Osteocyte (in vitro differentiated cells): ENCODE measurements at places on chromosomes 2 and 18. TPM values are rescaled to one million over a fixed set of nuclear protein-coding genes. Genes with fewer than 3 reads are reported as not detected.

DNA sequence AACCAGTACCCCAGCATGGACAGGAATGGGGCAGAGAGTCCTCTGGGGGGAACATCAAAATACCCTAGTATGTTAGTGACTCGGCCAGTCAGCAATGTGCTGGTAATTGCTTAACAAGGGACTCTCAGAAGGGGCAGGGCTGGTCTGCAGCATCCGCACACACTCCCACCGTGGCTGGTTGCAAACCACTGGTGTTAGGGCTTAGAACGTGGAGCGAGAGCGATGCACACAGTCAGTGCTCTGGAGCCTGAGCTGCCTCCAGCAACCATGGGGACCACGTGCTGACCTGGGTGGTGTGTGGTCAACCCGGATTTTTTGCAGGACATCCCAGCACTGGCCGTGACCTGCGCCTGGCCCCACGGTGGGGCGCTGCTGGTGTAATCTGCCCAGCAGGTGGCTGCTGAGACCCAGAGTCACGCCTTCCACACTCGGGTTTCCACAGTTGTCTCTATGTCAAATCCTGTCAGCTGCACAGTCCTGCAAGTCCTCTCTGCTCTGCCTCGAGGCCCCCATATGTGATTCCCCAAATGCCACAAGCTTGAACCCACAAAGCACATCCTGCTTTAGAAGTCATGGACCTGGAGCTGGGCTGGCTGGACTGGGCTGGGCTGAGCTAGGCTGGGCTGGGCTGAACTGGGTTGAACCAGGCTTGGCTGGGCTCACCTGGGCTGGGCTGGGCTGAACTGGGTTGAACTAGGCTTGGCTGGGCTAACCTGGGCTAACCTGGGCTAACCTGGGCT, 50.6 kb upstream of the GPC1 start:
- no peak for DNase-seq

DNA sequence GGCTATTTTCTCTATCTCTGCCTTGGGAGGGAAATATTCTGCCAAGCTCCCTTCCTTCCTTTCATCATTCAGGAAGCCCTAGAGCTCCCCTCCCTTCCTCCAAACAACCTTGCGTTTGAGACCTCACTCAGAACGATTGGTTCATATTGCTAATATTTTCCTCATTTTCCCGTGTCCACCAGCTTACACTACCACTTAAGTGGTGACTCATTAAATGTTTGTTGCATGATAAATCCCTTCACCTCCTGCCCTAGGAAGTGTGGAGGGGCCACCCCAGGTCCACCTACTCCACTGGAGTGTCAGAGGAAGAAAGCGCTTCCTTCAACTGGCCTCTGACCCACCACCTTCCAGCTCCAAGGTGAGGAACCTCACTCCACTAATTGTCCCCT, 2.3 kb upstream of the LPIN2 start:
- no peak for DNase-seq

DNA sequence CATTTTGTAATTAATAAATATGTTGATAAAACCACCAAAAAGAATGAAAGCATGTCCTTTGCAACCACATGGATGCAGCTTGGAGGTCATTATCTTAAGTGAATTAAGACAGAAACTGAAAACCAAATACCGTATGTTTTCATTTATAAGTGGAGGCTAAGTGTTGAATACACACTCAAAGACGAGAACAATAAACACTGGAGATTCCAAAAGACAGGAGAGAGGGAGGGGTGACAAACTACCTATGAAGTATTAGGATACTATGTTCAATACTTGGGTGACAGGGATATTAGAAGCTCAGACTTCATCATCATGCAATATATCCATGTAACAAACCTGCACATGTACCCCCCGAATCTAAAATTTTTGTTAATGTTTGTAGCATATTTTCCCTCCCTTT, 7.0 kb downstream of the ERLEC1 start:
- no peak for DNase-seq

- DNase-seq = no peak
These were observed 154.3 kb downstream of the NRP2 start for GRCh38 chr2:205836477-205837221.

DNA sequence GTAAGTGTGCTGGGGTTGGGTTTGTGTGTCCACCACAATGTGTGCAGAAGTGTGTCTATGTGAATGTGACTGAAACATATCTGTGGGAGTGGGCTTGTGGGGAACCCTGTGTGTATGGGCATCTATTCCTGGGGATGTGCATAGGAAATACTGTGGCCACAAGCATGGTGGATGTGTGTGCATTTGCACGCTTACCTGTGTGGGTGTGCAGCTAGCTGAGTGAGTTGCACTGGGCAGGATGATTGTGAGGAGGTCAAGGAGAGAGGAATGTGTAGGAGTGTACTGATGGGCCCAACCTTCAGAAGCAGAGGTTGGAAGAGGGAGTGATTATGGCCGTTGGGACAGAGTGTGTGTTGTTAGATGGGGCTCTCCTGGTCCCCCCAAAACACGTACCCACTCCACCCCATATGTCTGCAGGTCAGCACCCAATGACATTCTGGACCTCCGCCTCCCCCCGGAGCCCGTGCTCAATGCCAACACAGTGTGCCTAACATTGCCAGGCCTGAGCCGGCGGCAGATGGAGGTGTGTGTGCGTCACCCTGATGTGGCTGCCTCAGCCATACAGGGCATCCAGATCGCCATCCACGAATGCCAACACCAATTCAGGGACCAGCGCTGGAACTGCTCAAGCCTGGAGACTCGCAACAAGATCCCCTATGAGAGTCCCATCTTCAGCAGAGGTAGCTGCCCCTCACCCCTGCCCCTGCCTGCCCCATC, 1.2 kb downstream of the WNT10A start:
- no peak for DNase-seq

DNA sequence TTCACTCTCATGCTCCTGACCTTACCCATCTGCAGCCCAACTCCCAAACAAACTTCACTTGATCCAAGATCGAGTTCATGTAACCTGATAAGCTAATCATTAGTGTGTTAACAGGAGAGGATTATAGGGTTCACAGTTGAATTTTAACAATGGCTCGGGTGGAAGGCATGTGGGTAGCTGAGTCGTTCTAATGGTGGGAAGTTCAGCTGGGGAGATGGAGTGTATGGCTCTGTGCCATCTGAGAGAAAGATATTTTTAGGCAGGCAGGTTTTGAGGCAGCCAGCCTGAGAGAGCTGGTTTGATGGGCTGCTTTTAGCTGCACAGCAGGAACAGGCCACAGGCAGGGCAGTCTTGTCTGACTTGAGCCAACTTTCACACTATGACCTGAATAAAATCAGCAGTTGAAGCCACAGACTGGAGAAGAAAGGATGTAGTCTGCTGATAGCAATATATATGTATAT, 17.7 kb upstream of the NFE2L2 start:
- DNase-seq = no peak

DNA sequence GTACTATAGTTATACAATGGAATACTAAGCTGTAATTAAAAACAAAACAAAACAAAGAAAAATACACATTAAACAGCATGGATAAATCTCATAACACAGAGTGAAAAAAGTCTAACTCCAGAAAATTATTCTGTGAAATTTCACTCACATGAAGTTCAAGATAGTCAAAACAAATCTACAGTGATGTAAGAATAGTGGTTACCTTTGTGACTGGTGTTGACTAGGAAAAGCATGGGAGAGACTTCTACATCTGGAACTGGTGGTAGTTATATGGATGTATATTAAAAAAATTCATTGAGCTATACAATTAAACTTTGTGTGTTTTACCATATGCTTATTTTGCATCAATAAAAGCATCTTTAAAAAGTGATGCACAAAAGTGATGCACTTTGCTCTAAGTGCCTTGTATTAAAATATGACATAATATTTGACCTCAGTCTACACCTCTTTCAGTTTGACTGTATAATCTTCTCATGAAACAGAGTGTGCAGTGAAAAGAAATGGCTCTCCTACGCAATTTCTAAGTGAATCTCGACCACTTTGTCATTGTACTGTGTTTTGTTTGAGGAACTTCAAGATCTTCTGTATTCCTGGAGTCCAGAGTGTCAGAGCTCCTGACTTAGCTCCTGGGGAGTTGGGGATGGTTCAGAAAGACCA, 28.0 kb downstream of the STAT4 start:
- no peak for DNase-seq

GRCh38 chr2:50859110-50859509, 172.8 kb downstream of the NRXN1 start:
- no peak for DNase-seq

DNA sequence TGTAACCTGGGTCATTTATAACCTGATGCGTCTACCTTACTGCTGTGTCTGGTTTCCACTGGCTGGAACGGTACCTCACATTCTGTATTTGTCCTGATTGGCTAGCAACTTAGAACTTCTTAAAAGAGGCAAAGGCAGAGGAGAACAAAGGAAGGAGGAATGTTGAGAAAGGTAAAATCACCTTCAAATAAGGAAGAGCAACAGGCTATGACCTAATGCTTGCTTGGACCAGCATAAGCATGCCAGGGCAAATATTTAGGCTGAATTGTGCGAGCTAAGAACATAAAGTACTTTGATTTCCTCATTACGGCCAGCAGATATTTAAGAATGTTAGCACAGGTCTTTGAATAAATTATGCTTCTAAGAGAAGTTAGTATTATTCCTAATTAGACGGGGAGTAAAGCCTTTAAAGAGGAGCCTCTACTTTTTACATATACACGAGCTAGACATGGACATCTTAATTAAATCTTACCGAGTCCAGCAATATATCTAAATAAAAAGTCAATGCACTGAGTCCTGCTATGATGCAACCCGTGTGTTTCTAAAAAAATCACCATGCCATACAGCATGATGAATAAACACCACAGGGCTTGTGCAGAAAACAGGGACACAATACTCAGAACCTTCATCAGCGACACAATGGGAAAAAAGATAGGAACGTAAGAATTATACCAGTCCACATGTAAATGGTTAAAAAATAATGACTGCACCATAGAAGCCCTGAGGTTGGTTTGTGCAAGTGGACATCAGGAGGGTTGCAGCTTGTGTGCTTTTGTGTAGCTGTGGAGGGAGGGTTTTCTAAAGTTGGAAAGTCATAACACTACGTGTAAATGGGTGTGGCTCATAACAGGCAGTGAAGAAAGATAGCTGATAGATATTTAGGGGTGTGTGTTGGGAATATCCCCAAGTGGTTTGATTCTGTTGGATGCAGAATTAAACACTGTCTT, 14.2 kb downstream of the SEPTIN2 start:
- DNase-seq = no peak

DNA sequence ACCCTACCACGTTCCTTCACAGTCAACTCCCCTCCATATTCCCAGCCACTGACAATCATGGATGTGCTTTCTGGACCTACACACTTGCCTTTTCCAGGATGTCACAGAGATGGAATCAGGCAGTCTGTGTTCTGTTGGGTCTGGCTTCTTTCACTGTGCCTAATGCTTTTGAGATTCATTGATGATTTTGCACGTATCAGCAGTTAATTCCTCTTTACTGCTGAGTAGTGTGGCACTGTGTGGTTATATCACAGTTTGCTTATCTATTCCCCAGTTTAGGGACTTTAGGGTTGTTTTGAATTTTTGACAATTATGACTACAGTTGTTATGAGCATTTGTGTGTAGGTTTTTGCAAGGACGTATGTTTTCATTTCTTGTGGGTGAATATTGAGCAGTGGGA, 191.7 kb downstream of the ACKR3 start:
- DNase-seq = no peak

GRCh38 chr2:79219383-79219988, 59.9 kb upstream of the REG3A start:
- no peak for DNase-seq

DNA sequence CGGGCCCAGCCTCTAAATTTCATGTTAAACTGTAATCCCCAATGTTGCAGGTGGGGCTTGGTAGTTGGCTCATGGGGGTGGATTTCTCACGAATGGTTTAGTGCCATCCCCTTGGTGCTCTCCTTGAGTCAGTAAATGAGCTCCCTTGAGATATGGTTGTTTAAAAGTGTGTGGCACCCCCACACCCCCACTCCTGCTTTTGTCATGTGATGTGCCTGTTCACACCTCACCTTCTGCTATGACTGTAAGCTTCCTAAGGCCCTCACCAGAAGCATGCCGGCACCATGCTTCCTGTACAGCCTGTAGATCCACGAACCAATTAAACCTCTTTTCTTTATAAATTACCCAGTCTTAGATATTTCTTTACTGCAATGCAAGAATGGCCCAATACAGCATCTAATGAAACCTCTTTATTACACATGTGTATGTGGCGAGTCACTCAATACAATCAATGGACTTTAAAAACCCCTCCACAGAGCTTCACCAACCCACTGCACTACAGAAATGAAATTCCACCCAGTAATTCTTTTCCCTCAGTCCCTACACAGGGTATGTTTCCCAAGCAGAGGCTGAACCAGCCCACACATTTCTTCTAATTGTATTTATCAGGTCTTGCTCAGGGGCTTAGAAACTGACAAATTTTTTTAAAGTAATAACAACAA, 47.3 kb downstream of the WDFY1 start:
- DNase-seq = no peak

GRCh38 chr2:125684932-125685331, 971.0 kb upstream of the GYPC start:
- DNase-seq = no peak

DNA sequence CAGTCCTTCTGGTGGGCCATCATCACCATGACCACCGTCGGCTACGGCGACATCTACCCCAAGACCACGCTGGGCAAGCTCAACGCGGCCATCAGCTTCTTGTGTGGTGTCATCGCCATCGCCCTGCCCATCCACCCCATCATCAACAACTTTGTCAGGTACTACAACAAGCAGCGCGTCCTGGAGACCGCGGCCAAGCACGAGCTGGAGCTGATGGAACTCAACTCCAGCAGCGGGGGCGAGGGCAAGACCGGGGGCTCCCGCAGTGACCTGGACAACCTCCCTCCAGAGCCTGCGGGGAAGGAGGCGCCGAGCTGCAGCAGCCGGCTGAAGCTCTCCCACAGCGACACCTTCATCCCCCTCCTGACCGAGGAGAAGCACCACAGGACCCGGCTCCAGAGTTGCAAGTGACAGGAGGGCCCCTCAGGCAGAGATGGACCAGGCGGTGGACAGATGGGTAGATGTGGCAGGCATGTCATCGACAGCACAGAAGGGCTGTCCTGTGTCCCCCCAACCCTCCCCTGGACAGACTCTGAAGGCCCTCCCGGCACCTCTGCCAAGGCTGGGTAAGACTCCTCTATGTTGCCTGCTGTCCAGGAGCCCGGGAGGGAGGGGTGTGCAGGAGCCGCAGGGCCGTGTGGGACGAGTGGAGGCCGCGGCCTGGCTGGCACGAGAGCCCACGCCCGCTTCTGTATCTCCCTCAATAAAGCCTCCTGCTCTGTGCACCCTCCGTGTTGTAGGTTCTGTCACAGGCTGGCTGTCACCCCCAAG, 2.0 kb downstream of the KCNF1 start:
- DNase-seq = peak; percentile 83

- DNase-seq = no peak
These were observed 29.8 kb upstream of the ACAA2 start for GRCh38 chr18:49843131-49843530.

GRCh38 chr2:238985041-238985729, 137.3 kb downstream of the TWIST2 start:
- DNase-seq = peak; percentile 72

GRCh38 chr2:191713837-191714236, 35.9 kb downstream of the NABP1 start:
- no peak for DNase-seq

- DNase-seq = no peak
These were observed 38.8 kb downstream of the ZNF519 start for GRCh38 chr18:14093307-14093915.

The VWC2L gene
- total RNA-seq = not detected in 2 replicates

The APCDD1 gene
- 1.4 and 2.6 TPM in 2 replicates for total RNA-seq

The TMBIM1 gene
- total RNA-seq = 86.4 and 97.4 TPM in 2 replicates

The CDH2 gene
- 83.8 and 87.2 TPM in 2 replicates for total RNA-seq

The SIX3 gene
- not detected in 2 replicates for total RNA-seq
